HS-5 (cell line): ENCODE measurements at places on chromosomes 7 and 10.

- DNase-seq: no peak
Observed at GRCh38 chr10:21950566-21950965, 53.0 kb downstream of the DNAJC1 start.

DNA sequence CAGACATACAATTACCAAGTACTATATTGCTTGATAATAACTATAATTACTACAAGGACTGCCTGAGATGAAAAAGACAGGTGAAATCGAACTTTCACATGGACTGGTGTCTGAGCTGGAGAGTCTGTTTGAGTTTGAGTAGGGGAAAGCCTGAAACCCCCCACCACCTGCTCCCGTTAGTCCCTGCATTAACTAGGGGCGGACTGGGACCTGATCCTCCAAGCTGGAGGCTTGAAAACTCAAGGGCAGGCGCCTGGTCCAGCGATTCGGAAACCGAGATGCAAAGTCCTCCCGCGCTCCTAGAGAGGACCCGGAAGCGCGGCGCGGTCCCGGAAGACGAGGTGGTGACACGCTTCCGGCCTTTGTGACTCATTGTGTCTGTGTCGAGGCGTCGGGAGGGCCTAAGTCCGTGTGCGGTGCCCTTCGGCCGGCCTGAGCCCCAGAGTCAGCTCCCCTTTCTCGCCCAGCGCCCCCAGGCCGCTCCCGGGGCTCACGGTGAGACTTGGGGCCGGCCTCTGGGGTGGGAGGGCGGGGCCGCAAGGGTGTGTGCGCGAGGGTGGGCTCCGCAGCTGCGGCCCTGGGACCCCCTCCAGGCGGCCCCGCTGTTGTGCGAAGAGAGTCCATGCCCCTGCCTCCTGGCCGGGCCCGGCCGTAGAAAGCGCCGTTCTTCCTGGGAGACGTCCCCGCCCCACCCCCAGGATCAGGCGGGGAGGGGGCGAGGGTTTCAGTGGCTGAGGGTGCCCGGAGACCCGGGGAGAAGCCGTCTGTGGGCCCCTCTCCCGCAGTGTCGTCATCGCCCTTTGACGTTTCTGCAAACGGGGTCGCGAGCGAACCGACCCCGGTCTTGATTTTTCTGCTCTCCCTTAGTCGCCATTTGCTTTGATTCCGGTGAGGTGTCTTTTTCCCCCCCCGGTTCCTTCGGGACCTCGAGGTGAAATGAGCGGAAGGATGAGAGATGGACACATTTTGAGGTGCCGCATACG is at the start of gene ZKSCAN1:
TSS of gene ZKSCAN1 (plus strand) at position 365 of the 983 bp plus-strand sequence. CDS start 7,911 bp downstream, outside the sequence.
- DNase-seq: peak; percentile 48

GRCh38 chr10:93403152-93404047 is 78.7 kb downstream of the MYOF start:
- no peak for DNase-seq

GRCh38 chr10:60394446-60394845 is 4.8 kb upstream of the ANK3 start:
- DNase-seq: no peak

- DNase-seq: no peak
Observed at GRCh38 chr7:128106821-128107220, 75.6 kb upstream of the LRRC4 start.

- DNase-seq: no peak
Observed at GRCh38 chr10:126502441-126502840, 114.2 kb upstream of the ADAM12 start.

DNA sequence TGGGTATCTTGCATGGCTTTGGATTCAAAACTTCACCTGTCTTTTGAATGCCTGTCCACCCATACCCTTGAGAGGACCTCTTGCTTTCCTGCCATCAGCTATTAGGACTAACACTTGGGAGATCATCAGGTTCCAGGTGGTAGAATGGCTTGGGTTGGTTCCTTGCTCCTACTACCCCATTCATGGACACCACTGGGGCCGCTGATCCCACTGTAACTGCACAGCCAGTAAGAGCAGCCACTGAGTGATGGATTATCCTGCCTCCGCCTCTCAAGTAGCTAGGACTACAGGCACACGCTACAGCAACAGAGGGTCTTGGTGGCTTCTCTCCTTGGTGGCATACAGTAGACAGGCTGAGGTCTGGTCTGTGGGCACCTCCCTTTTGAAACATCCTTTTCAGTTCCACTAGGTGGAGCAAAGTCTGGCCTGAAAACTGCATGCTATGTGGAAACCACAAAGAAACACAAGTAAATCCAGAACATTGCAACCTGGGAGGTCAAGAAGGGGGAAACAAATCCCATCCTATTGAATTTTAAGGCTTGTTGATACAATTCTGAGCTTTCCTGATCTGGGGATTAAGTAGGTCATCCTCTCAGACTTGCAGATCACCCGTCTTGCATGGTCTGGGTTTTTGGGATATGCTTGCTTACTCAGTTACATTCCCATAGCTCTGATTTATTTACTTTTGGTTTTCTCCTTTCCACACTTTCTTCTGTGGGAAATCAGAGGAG is 9.4 kb downstream of the WBP1L start:
- DNase-seq: no peak

GRCh38 chr7:50688226-50688590 is 94.5 kb downstream of the GRB10 start:
- no peak for DNase-seq

GRCh38 chr7:11021468-11021867 is 47.8 kb downstream of the PHF14 start:
- no peak for DNase-seq

DNA sequence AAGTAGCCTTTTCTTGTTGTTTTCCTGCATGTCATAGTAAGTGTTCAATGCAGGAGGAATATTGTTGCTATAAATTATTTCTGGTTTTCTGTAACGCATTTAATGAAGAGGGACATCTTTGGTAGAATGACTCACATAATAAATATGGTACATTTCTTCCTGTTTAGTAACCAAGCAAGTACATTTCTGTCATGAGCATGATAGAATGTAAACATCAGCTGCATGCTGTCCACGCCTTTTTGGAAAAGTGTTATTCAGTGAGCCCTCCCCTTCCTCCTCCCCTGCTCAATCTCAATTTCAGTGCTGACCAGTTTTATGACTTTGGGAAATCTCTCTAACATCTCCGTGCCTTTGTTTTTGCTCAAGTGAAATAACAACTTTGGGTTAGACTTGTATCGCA is 664.0 kb downstream of the XPNPEP1 start:
- DNase-seq: peak; percentile 16

GRCh38 chr7:6182993-6183392 is 89.4 kb downstream of the CYTH3 start:
- DNase-seq: no peak

GRCh38 chr7:3187444-3188040 is 113.5 kb upstream of the SDK1 start:
- no peak for DNase-seq

- no peak for DNase-seq
Observed at GRCh38 chr10:91724933-91725332, 73.3 kb upstream of the TNKS2 start.

GRCh38 chr7:1029637-1030443 is 14.5 kb upstream of the GPR146 start:
- no peak for DNase-seq

- DNase-seq: peak; percentile 65
Observed at GRCh38 chr10:16887565-16887964, 70.3 kb upstream of the RSU1 start.

DNA sequence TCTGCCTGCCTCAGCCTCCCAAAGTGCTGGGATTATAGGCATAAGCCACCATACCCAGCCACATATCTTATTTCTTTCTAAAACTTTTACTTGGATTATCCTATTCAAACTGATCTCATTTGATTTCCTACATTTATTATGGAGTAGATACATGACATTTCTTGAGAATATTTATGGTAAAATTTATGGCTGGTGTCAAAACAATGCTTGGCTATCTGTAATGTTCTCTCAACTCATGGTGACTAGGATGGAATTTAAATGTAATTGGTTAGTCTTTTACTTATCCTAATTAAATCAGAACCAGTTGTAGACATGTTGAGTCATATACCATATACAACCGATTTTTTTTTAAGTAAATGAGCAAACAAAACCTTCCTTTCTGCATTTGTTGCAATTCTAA is 4.1 kb downstream of the NUP42 start:
- no peak for DNase-seq

DNA sequence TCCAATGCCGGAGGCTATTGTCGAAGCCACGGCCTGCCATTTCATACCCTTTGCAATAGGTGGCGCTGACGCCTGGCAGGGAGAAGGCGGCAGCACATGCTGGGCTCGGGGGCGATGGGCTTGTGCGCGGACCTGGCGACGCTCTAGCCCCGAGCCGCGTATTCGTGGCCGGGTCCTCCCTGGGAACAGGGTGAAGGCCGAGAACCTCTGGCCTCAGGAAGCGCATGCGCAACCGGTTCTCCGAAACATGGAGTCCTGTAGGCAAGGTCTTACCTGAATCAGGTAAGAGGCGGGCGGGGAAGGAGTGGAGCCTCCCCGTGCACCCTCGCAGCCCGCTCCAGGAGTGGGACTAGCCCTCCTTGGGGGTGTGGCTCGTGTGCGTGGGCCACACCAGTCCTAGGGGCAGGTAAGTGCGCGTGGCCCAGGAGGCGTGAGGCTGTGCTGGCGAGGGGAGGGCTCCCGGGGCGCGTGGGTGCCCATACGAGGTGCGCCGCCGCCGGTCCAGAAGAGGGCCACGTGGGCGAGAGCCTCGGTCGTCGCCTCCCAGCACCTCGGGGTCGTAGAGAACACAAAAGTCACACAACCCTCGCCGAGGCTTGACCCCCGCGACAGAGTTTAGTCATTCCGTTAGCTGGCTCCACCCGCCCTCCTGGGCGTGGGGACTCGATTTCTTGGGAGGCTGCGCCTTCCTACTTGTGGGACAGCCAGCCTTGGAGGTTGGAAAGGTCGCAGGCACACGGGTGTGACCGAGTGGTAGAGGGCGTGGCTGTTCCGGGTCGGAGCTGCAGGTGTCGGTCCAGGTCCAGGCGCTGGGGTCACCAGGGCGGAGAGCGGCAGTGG is 5.6 kb upstream of the MEST start:
- DNase-seq: no peak

GRCh38 chr7:100584683-100585510 is 1.0 kb downstream of the LRCH4 start:
- DNase-seq: no peak

DNA sequence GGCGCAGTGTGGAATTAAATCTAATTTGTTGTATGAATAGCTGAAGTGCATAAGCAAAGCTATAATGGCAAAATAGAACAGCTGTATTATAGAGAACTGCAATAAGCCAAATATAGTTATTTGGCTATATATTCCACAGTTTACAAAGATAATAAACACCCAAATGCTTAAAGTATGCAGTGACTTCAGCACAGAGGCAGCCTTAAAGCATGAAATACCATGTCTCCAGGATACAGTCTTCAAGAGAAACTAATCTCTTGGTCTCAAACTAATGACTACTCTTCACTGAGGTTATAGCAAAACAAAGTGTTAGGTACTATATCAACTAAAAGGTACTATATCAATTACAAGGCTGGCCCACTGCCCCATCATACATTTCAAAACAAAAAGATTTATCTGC is 48.0 kb downstream of the NT5C2 start:
- DNase-seq: no peak

- DNase-seq: no peak
Observed at GRCh38 chr7:25664593-25664992, 436.3 kb upstream of the NPVF start.

DNA sequence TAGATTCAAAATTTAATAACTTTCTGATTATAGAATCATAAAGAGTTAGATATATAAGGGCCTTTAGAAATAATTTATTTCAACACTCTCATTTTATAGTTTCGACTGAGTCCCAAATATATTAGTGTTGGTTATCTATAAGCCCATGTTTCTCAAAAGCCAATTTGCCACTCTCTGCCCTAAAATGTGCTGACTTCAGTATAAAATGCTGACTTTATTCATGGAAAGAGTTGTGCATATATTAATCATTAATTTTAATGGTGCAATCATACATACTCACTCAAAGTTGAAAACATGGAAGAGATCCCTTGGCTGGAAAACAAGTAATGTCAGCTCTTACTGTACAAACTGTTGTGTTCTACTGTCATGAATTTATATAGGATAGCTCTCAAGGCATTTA is 19.4 kb downstream of the ZWINT start:
- no peak for DNase-seq

- DNase-seq: no peak
Observed at GRCh38 chr10:77648472-77648871, 10.9 kb upstream of the KCNMA1 start.

DNA sequence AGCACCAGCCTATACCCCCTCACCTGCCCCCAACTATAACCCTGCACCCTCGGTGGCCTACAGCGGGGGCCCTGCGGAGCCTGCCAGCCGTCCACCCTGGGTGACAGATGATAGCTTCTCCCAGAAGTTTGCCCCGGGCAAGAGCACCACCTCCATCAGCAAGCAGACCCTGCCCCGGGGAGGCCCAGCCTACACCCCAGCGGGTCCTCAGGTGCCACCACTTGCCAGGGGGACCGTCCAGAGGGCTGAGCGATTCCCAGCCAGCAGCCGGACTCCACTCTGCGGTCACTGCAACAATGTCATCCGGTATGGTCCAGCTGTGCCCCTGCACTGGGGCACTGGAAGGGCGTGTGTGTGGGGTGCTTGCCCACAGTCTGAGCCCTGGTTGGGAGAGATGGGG is 40.0 kb upstream of the BMPR1A start:
- DNase-seq: no peak

GRCh38 chr7:30926313-30926712 is 14.7 kb downstream of the AQP1 start:
- DNase-seq: no peak

- no peak for DNase-seq
Observed at GRCh38 chr10:50551894-50552293, 71.9 kb downstream of the SGMS1 start.

GRCh38 chr7:67636348-67637022 is 639.9 kb downstream of the TYW1 start:
- DNase-seq: no peak

DNA sequence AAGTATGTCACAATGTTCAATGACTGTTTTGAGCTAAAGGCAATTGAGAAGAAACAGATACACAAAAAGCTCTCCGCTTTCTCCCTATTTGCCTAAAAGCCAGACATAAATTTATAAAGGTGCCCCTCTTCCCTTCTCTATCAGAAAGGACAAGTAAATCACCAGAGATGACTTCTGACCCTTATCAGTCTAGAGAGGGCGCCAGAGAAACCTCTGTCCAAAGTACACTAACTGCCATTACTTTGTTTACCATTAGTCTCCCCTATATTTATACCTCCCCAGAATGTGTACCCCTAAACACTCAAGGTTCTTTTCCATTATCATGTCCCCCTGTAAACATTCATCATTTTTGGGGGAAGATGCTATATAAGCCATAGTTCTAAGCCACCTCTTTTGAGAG is 49.3 kb downstream of the TPK1 start:
- DNase-seq: no peak

DNA sequence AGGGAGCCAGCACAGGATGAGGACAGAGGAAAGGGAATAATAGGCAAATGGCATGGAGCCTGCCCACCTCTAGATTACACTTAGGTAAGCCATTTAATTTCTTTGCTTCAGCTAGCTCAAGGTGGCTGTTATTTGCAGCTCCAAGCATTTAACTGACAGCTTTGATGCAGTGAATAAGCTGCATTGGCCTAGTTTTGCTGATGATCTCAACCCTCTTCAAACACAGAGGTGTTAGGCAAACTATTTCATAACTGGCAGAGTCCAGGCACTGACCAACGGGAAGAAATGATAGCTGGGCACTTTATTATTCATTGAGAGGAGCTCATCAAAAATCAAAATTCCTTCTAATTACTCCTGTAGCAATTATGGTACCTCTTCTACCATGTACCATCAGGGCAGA is 317.4 kb downstream of the BMPER start:
- no peak for DNase-seq
